Upper lobe of left lung (tissue), 6 donors: ENCODE measurements at places on chromosomes 4 and X. TPM values are rescaled to one million over a fixed set of nuclear protein-coding genes. Genes with fewer than 3 reads are reported as not detected.

The PDLIM3 gene
- 33.6 TPM for total RNA-seq

The ATOH1 gene
- total RNA-seq, result not detected

The KIF4A gene
- total RNA-seq, result under 0.01 TPM

The GLUD2 gene
- 1.3 TPM for total RNA-seq

The GPR119 gene
- total RNA-seq, result not detected

The SYAP1 gene
- total RNA-seq, result 41.2 TPM

DNA sequence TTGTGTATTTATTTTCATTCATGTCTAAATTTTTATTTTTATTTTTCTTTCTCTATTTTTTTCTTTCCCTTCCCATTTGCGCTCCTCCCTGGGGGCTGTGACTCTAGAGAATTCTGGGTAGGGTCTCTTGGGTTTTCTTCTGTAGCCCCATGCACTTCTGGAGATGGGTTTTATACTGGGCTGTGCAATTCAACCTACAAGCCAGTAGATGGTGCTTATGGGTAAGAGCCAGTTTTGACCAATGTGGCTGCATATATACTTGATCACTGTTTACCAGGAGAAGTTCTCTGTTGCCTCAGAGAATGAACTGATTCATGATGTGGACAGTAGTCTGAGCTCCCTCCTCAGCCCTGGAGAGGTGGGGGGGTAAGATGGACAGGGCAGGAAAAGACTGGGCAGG lies 614.6 kb downstream of the PCDH19 start:
- H3K36me3 ChIP-seq, result no peaks in the 10 kb centered on the region
- no peak overlapping the region for H3K4me3 ChIP-seq

DNA sequence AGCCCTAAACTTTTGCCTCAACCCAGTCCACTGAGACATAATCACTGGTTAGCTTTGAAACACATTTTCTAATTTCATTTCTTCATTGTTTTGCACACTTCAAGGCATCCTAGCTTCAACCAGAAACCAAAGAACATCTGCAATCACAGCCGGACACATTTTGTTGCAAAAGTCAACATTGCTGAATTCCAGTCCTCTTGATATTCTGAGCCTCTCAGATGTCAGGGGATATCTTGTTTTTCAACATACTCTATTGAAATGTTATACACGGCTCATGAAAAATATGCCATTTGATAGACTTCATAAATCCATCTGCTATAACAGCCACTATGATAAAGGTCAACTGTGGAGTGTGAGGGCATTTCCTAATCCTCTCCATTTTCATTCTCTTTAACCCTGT lies 241.6 kb upstream of the PUDP start:
- no peaks in the 10 kb centered on the region for H3K36me3 ChIP-seq
- no peak for DNase-seq
- H3K4me1 ChIP-seq, result no peaks in the 10 kb centered on the region
- H3K4me3 ChIP-seq, result no peak overlapping the region
- H3K27ac ChIP-seq, result no peak overlapping the region

DNA sequence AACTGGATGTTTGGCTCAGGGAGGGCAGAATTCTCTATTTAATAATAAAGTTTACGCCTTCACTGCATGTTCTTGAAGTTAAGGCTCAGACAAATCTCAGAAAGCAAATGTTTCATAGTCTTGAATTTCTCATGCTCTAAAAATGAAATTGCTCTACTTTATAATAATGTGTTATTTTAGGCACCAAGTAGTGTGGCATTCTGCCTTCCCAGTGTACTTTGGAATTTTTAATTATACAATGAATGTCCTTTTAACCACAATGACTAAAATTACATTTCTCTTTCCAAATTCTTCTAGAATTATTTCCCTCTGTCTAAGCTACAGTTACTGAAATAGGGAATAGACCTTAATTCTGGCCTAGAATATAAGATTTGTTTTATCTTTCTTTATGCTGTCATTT lies 97.9 kb upstream of the PDE5A start:
- no peaks in the 10 kb centered on the region for H3K27me3 ChIP-seq
- H3K4me3 ChIP-seq, result no peak overlapping the region
- no peaks in the 10 kb centered on the region for H3K36me3 ChIP-seq
- H3K27ac ChIP-seq, result no peak overlapping the region
- no peak for DNase-seq

- no peak overlapping the region for H3K27ac ChIP-seq
- no peak overlapping the region for H3K4me3 ChIP-seq
- H3K36me3 ChIP-seq, result no peaks in the 10 kb centered on the region
- DNase-seq, result no peak
- no peaks in the 10 kb centered on the region for H3K4me1 ChIP-seq
Measured at GRCh38 chrX:44742480-44743155, 101.2 kb upstream of the DUSP21 start.

- H3K4me3 ChIP-seq, result no peak overlapping the region
- no peak for DNase-seq
- H3K4me1 ChIP-seq, result no peaks in the 10 kb centered on the region
- no peaks in the 10 kb centered on the region for H3K36me3 ChIP-seq
- no peaks in the 10 kb centered on the region for H3K27me3 ChIP-seq
- H3K27ac ChIP-seq, result no peak overlapping the region
Measured at GRCh38 chrX:155662282-155662681, 49.5 kb upstream of the TMLHE start.

DNA sequence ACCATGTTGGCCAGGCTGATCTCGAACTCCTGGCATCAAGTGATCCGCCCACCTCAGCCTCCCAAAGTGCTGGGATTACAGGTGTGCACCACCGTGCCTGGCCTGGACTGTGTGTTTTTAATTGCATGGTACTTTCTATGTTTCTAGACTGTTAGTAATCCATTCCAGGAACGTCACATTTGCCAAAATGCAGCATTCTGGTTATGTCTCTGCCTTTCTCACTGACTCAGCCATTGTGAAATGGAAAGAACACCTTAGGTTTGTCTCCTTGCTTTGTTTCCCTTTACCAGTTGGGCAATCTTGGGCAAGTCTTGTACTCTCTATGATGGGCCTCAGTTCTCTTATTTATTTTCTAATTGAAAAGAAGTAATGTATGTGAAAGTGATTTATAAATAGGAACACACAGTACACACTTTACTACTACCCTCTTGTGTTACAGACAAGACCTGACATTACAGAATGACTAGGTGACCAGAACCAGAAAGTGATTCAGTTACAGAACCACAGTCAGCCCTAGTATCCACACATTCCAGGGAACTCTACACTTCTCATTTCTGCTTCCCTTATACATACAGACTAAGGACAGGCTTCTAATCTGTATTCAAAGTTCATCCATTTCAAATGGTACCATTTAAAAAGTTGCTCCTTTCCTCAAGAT lies 187.1 kb downstream of the MGST2 start:
- H3K36me3 ChIP-seq, result no peaks in the 10 kb centered on the region
- DNase-seq, result no peak
- no peaks in the 10 kb centered on the region for H3K27me3 ChIP-seq
- H3K4me1 ChIP-seq, result peaks cover 5% of the 10 kb centered on the region
- H3K27ac ChIP-seq, result no peak overlapping the region

- no peaks in the 10 kb centered on the region for H3K4me1 ChIP-seq
- no peak overlapping the region for H3K27ac ChIP-seq
- H3K27me3 ChIP-seq, result no peaks in the 10 kb centered on the region
- H3K4me3 ChIP-seq, result no peak overlapping the region
Measured at GRCh38 chrX:55638933-55639332, 15.7 kb downstream of the FOXR2 start.

DNA sequence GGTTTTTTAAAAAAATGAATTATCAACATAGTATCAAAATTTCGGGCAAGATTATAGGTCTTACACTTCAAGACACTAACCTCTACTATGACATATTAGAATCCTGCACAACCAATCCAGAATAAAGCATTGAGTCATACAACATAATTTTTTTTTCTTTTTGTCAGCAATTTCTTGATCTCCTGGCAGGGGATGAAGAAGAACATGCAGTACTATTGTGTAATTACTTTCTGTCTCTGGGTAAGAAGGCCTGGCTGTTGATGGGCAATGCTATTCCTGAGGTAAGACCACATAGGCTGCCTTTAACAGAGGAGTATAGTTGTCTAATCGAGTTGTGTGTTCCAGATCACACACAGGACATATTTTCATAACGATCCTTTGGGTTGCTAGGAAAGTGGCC lies 67.5 kb downstream of the FBXL5 start:
- H3K27me3 ChIP-seq, result no peaks in the 10 kb centered on the region
- H3K4me1 ChIP-seq, result peaks cover 4% of the 10 kb centered on the region
- H3K27ac ChIP-seq, result peak overlapping the region; percentile 36
- DNase-seq, result no peak
- no peaks in the 10 kb centered on the region for H3K36me3 ChIP-seq

GRCh38 chr4:87053802-87054767 lies 119.3 kb downstream of the AFF1 start:
- no peak for DNase-seq
- H3K4me3 ChIP-seq, result no peak overlapping the region
- H3K36me3 ChIP-seq, result no peaks in the 10 kb centered on the region
- peak overlapping the region; percentile 37 for H3K27ac ChIP-seq
- H3K27me3 ChIP-seq, result no peaks in the 10 kb centered on the region

DNA sequence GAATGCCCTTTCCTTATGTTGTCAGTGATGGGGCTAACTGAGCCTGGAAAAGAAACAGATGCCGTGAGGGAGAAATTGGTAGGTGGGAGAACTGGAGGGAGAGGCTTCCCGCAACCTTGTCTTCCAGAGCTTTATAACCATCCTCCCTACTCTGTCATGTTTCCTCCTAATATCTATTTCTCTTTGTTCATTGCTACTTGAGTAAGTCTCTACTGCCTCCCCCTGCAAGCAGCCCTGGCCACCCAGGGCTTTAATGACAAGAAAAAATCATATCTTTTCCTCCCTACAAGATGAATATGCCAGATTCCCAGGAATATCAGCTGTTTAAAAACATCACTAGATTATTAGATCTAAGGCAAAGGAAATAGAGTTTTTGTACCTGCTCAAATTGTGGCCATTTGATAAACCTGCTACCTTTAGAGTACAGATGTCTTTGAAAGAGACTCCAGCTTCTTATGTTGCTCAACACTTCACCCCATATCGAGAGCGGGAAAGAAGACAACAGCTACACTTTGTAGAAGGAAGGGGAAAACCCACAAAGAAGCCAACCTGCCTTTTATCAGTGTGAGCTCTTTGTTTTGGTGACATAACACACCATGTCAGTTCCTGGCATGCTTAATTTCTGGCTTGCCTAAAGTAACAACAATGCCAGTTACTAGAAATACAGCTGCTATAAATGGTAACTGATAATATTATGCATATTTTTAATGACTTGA lies 186.6 kb upstream of the LEF1 start:
- no peak overlapping the region for H3K4me3 ChIP-seq
- H3K27ac ChIP-seq, result no peak overlapping the region
- no peak for DNase-seq
- H3K27me3 ChIP-seq, result no peaks in the 10 kb centered on the region
- no peaks in the 10 kb centered on the region for H3K36me3 ChIP-seq
- H3K4me1 ChIP-seq, result no peaks in the 10 kb centered on the region

DNA sequence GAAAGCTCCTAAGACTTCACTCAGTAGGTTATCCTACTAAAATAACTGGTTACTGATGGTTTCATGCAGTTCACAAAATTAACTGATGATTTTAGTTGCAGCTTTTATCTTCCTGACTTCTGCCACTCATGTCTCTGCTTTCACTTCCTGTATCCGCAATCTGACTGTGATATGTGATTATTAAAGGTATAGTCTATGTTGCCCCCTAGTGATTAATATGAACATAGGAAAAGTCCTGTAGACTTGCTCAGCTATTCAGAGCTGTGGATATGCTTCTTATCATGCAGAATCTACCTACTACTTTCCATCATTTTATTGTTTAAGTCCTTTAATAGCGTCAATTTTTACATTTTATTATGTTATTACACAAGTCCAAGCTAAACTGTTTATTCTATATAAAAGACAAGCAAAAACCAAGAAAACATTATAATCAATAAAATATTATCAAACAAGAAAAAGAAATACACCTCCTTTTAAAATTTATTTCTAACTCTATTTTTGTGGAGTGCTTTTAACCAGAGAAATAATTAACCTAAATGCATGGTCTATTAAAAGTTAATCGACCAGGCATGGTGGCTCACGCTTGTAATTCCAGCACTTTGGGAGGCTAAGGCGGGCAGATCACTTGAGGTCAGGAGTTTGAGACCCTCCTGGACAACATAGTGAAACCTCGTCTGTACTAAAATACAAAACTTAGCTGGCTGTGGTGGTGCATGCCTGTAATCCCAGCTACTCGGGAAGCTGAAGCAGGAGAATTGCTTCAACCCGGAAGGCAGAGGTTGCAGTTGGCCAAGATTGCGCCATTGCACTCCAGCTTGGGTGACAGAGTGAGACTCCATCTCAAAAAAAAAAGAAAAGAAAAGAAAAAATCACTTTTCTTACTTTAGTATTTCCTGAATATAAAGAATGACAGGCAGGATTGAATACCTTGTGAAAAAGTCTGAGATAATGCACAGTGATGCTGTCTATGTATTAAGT lies 40.4 kb upstream of the TLR2 start:
- H3K27ac ChIP-seq, result peak overlapping the region; percentile 35
- no peaks in the 10 kb centered on the region for H3K36me3 ChIP-seq
- H3K4me1 ChIP-seq, result no peaks in the 10 kb centered on the region
- no peak overlapping the region for H3K4me3 ChIP-seq
- no peaks in the 10 kb centered on the region for H3K27me3 ChIP-seq

DNA sequence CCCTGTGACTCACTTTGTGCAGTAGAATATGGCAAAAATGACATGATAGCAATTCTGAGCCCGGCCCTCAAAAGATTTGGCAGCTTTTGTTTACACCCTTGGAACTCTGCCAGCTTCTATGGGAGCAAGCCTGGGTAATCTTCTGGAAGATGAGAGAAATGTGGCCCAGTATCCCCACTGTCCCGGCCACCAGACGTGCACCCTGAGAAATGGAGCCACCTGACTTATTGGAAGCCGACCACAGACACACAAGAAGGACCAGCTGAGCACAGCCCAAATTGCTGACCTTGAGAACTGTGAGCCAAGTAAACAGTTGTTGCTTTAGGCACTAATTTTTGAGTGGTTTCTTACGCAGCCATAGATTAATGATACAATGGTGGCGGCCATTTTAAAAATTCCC lies 197.0 kb downstream of the STIM2 start:
- H3K36me3 ChIP-seq, result no peaks in the 10 kb centered on the region
- no peak overlapping the region for H3K4me3 ChIP-seq
- H3K27me3 ChIP-seq, result no peaks in the 10 kb centered on the region
- H3K27ac ChIP-seq, result no peak overlapping the region
- no peak for DNase-seq
- H3K4me1 ChIP-seq, result no peaks in the 10 kb centered on the region
